ENCODE measurements at places on chromosomes 5 and 9. TPM values are rescaled to one million over a fixed set of nuclear protein-coding genes. Genes with fewer than 3 reads are reported as not detected.

PTPN3 gene
- total RNA-seq: 2.3 TPM

AHRR gene
- total RNA-seq: 19.4 TPM

ACSL6 gene
- total RNA-seq: under 0.01 TPM

TMEM245 gene
- total RNA-seq: 71.0 TPM

RETREG1 gene
- 0.38 TPM for total RNA-seq

DNAJC18 gene
- total RNA-seq: 5.4 TPM

HAPLN1 gene
- total RNA-seq: 38.9 TPM

CRB2 gene
- not detected for total RNA-seq

ZFR gene
- total RNA-seq: 83.7 TPM

SLCO6A1 gene
- not detected for total RNA-seq

NUTM2F gene
- not detected for total RNA-seq

NSD1 gene
- 39.5 TPM for total RNA-seq

PHF24 gene
- total RNA-seq: 0.28 TPM

ABO gene
- total RNA-seq: not detected

RNF183 gene
- total RNA-seq: not detected

TMEM174 gene
- total RNA-seq: not detected

ADAMTS19 gene
- total RNA-seq: under 0.01 TPM

TNC gene
- 35.2 TPM for total RNA-seq

Measured in regular cardiac myocyte (primary cell).